ENCODE measurements at places on chromosomes 3 and 15. TPM values are rescaled to one million over a fixed set of nuclear protein-coding genes. Genes with fewer than 3 reads are reported as not detected.

DNA sequence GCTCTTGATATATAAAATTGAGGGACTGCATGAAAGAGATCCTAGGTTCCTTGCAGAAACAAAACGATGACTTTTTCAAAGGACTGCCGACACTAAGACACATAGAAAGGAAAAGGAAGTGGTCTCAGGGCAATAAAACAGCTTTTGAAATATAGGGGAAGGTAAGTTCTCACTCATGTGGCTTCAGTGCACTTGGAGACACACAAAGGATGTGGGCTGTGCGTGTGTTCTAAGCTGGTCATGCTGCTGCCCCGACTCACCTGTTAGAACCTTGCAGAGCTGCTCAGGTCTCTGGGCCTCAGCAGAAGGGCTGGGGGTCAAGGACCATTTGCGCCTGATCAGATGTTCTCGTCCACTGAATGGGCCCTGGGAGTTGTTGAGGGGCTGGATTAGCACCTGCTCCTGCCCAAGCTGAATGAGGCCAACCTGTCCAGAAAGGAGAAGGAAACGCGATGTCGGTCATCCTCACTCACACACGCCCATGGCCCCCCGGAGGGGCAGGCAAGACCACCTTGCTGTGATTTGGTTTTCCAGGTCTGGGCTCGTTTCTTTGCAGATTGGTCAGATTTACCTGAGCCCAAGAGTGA lies 11.1 kb downstream of the ADAMTS17 start:
- H3K36me3 ChIP-seq: no peaks in the 10 kb centered on the region
- no peak for DNase-seq
- H3K27ac ChIP-seq: no peak overlapping the region
- H3K4me1 ChIP-seq: no peaks in the 10 kb centered on the region

DNA sequence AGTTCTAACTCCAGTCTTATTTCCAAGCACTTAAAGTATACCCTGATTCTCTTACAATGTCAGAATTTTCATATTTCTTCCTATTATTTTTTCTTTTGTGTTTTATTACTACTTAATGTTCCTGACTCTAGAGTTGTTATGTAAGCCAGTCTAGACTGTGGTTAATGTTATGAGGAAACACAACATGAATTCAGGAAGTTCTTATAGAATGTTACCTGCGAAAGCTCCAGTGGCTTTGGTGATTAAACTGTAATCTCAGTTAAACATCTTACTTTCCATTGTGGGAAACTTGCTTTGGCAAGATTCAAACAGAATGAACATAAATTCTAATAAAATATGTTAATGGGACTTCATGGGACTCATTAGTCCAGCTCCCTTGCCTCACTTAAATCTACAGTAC lies 36.6 kb upstream of the CHL1 start:
- H3K4me1 ChIP-seq: no peaks in the 10 kb centered on the region
- H3K27ac ChIP-seq: no peak overlapping the region
- no peaks in the 10 kb centered on the region for H3K36me3 ChIP-seq
- no peak overlapping the region for H3K4me3 ChIP-seq

GRCh38 chr3:8303466-8303865 lies 198.2 kb upstream of the LMCD1 start:
- H3K36me3 ChIP-seq: no peaks in the 10 kb centered on the region
- no peaks in the 10 kb centered on the region for H3K27me3 ChIP-seq

The FSIP1 gene
- 0.18 TPM for total RNA-seq

The CLRN1 gene
- not detected for total RNA-seq

DNA sequence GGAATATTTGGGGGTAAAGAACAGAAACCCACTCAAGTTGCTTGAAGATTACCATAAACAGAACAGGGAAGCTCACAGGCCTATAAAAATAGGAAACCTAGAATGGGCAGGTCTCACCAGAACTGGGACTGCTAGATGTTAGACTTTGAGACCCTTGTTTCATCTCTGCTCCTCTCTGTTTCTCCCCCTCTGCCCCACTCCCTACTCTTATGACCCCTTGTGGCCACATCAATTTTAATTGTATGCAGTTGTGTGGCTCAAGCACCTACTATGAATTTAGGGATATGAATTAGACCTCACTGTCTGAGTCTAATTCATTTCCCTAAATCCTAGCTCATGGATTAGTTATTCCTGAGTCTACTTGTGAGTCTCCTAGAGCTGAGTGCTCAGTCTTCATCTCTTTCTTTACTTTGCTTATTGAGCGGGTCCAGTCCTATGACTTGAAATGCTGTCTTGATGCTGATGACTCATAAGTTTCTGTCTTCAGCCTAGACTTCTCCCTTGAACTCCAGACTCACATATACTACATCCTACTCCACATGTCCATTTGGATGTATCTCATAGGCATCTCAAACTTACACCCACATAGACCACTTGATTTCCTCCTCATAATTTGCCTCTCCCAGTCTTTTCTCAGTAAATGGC lies 78.7 kb downstream of the ITPR1 start:
- no peaks in the 10 kb centered on the region for H3K27me3 ChIP-seq
- H3K4me3 ChIP-seq: no peak overlapping the region
- peaks cover 33% of the 10 kb centered on the region for H3K4me1 ChIP-seq

The NMNAT3 gene
- total RNA-seq: 6.1 TPM

The GOLGA6L10 gene
- total RNA-seq: 0.87 TPM

The PLD1 gene
- total RNA-seq: 33.6 TPM

The SNTN gene
- total RNA-seq: not detected

GRCh38 chr3:430186-430585 lies 233.6 kb downstream of the CHL1 start:
- H3K4me1 ChIP-seq: no peaks in the 10 kb centered on the region
- no peak overlapping the region for H3K27ac ChIP-seq
- no peak overlapping the region for H3K4me3 ChIP-seq

All from HepG2 (cell line).